ENCODE measurements at places on chromosomes 4 and X.

DNA sequence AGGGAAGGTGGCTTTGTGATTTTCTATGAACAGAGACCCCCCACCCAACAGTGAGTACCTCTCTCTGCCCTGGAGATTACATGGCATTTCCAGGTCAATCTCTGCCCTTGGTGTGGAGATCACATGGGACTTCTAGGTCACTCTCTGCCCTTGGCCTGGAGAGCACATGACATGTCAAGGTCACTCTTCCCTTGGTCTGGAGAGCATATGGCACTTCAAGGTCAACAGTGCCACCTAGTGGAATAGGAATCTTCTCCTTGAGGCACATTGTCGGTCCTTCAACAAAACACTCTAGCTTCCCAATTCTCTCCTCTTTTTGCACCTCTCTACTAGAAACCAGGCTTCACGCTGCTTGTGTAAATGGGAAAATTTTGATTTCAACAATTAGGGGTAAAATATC lies 66.2 kb upstream of the TACR3 start:
- DNase-seq: peak; percentile 7

DNA sequence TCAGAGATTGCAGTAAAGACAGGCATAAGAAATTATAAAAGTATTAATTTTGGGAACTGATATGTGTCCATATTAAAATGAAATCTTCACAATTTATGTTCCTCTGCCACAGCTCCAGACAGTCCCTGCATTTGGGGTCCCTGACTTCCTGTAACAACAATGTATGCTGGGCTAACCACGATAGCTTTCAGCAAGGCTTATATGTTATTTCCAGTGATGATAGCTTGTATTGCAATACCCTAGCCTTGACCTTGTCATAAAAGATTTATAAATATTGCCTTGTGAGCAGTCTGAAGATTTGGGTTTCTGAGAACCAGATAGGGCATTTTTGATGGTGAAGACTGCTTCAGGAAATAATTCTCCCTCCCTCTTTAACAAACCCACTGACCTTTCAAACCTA lies 129.5 kb downstream of the PCDH10 start:
- no peak for DNase-seq

GRCh38 chr4:139834226-139834662 lies 168.6 kb downstream of the MGST2 start:
- DNase-seq: no peak

DNA sequence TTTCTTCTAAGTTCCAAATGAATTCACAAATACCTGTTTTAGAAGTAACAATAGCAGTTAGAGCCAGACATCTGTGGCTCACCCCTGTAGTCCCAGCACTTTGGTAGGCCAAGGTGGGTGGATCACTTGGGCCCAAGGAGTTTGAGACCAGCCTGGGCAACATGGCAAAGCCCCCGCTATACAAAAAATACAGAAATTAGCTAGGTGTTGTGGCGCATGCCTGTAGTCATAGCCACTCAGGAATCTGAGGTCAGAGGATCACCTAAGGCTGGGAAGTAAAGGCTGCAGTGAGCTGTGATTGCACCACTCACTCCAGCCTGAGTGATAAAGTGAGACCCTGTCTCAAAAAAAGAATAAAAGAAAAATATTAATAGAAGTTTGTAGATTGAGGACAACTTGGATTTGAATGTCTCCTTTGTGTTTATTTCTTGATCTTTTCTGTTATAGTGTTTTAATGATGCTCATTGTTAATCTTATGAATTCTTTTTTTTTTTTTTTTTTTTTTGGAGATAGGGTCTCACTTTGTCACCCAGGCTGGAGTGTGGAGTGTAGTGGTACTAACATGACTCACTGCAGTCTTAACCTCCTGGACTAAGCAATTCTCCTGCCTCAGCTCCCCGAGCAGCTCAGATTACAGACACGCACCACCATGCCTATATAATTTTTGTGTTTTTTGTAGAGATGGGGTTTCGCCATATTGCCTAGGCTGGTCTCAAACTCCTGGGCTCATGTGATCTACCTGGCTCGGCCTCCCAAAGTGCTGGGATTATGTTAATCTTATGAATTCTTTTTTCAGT lies 30.7 kb upstream of the RAPGEF2 start:
- DNase-seq: peak; percentile 52

- DNase-seq: peak; percentile 51
Measured at GRCh38 chr4:14984448-14984847, 17.8 kb upstream of the CPEB2 start.

GRCh38 chr4:128917781-128918180 lies 108.3 kb downstream of the JADE1 start:
- DNase-seq: no peak

DNA sequence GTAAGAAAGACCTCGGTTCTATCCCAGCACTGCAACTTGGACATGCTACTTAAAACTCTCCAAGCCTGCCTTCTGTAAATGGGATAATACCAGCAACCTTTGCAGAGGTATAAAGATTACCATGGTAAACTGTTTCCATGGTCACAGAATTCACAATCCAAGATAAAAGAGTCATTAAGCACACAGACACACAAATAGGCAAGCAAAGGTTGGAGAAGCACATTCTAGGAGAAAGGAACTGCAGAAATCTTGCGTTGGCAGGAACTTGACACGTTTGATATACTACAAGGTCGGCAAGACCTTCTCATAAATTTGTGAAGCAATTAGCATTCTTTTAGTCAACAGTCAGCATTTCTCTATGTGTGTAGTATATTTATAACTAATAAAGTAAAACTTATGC lies 12.3 kb upstream of the CHRNA9 start:
- peak; percentile 46 for DNase-seq

GRCh38 chrX:39750256-39750790 lies 347.4 kb downstream of the BCOR start:
- no peak for DNase-seq

DNA sequence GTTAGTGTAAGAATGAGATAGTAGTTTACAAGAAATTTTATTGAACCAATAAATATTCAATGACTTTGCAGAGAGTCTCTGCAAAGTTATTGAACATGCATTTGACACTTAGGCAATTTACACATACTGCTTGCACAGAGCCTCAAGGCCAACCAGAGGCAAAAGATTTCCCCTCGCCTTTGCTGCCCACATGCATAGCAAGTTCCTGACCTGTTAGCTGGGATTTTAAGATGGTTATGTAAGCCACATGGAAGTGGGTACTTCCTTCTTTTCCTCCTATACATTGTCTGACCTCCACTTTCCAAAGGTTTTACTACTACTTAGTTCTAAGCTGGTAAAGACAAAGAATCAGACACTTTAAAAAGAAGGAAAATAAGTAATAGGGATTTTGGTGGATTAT lies 430.1 kb upstream of the FRG1 start:
- DNase-seq: no peak

- no peak for DNase-seq
Measured at GRCh38 chr4:110367156-110367555, 108.8 kb upstream of the ENPEP start.

DNA sequence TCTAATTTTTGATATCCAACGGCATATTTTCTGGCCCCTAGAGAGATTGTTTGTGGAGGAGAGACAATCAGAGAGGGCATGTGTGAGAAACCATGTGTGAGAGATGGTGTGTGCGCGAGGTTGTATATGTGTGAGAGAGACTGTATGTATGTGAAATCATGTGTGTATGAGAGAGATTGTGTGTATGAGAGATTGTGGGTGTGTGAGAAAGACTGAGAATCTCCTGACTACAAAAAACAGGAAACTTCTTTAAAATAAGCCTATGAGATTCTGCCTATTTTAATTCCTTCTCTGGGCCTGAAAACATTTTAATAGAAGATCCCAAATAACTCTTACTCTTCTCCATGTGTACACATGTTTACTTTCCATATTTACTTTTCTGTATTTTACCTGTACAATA lies 1.5 kb upstream of the FAM241A start:
- DNase-seq: no peak

DNA sequence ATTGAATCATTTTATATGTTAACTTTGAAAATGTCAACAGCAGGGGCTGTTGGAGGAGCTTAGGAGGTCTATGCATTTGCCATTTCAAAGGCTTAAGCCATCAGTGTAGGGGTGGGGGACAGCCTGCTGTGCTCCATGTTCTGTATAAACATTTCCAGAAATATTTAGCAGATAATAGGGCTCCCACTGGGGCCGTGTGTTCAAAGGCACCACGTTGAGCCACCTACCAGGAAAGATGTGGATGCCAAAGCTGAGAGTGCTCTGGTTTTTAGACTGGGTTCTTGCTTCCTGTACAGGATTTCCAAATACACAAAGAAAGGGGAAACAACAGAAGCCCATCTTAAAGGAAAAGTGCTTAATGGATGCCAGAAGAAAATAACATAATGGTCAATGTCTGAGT lies 219.5 kb downstream of the CENPC start:
- DNase-seq: no peak

GRCh38 chr4:120991885-120992284 lies 69.4 kb upstream of the PRDM5 start:
- no peak for DNase-seq

- no peak for DNase-seq
Measured at GRCh38 chrX:101208152-101208905, 11.3 kb upstream of the DRP2 start.

GRCh38 chr4:185730387-185730786 lies 81.6 kb downstream of the SORBS2 start:
- DNase-seq: peak; percentile 38

- peak; percentile 64 for DNase-seq
Measured at GRCh38 chr4:78776729-78777575, 802 bp downstream of the BMP2K start.

DNA sequence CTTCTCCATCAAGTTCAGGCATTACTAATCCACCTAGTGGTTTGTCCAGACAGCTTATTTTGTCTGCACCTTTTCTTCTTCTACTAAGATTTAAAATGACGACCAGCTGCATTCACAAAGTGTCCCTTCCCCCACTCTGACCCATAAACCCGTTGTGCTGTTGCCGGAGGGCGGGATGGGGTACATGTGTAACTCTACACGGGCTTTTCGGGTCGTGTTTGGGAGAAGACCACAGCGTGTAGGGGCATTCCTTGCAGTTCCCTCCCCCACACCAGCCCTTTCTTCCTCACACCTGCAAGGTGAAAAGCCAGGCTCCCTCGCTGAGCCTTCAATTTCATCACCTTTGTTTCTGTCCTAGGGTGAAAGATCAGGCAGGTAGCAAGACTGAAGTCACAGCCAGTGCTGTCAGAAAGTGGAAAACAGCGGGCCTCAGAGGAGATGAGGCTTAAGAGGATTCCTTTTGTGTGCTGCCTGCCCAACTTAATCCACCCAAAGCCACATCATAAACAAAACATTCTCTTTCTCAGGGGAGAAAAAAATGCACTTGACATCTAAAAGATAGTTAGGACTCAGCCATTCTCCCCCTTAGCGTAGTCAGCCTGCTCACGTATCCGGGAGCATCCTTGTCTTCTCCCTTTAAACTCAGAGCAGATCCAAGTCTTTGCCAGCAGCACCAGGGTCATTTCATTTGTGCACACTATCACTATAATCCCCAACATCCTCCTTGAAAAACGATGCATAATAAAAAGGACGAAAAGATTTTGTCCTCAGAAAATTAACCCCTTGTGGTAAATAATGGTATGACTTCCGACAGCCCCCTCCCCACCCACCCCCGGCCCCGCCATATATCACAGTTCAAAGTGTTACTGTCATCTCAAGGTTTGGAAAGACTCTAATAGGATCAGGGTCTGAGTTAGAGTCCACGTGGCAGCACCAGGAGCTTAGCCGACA lies 599.0 kb downstream of the RAB28 start:
- no peak for DNase-seq

DNA sequence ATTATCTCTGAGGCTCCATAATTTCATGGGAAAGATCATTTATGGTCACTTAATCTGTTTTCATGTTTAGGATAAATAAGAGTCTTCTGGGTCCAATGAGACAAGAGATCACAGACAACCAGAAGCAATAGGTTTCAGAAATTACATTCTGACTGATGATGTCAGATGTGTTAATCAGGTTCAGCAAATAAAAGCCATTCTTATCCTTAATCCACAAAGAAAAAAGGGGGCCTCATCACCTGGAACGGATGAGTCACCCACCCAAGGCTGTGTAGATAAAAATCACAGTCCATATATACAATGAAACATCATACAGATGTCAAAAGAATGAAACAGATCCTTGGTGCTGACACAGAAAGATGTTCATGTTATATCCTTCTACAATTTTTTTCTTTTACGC lies 36.6 kb downstream of the SYTL4 start:
- DNase-seq: no peak

DNA sequence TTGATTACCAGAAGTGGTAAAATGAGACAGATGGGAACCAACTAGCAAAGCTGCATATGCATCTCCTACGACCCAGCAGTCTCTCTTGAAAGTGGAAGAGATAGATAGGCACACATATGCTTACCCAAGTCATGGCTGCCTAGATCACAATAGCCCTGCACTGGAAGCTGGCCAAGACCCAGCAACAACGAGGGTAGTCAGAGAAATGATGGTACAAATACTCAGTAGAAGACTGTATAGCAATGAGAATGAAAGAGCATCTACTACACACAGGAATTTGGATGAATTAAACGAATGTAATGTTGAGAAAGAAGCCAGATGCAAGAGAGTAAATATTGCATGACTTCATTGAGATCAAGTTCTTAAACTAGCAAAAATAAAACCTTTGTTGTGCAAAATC lies 100.3 kb upstream of the FAT1 start:
- peak; percentile 46 for DNase-seq

- DNase-seq: no peak
Measured at GRCh38 chrX:40080894-40081678, 16.7 kb downstream of the BCOR start.

DNA sequence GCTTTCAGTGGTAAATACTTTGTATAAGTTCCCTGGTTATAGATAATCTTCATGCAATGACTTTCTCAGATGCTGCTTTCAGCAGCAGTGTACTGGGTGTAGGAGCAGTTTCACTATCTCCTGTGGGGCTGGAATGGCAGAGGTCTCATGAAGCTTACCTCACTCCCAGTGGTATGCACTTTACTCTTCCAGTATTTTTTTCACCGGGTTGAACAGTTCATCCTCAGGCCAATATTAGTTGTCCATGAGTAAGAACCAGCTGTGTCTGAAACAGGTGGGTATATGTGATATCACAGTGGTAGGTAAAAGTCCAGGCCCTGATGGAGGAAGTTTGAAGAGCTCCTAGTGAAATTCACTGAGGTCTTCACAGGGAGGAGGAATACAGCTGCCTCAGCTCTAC lies 351.5 kb upstream of the EMCN start:
- no peak for DNase-seq

GRCh38 chr4:118969359-118969758 lies 80.7 kb downstream of the SYNPO2 start:
- DNase-seq: peak; percentile 68

GRCh38 chrX:70456256-70456655 lies 11.6 kb downstream of the DLG3 start:
- DNase-seq: no peak

Data from fibroblast of lung (primary cell).